ENCODE measurements at places on chromosomes 3 and 15. TPM values are rescaled to one million over a fixed set of nuclear protein-coding genes. Genes with fewer than 3 reads are reported as not detected.

ADAMTS9 gene
- total RNA-seq: not detected

SCG5 gene
- total RNA-seq: 0.57 TPM

CPLX3 gene
- total RNA-seq: not detected

PRICKLE2 gene
- total RNA-seq: not detected

SNRPN gene
- 66.1 TPM for total RNA-seq

IMPDH2 gene
- total RNA-seq: 593 TPM

HSPBAP1 gene
- total RNA-seq: 3.2 TPM

MAN2C1 gene
- 247 TPM for total RNA-seq

CLRN1 gene
- total RNA-seq: not detected

COL7A1 gene
- total RNA-seq: 1.0 TPM

ARNT2 gene
- total RNA-seq: 0.14 TPM

KLF15 gene
- 0.62 TPM for total RNA-seq

DPPA2 gene
- not detected for total RNA-seq

NCK1 gene
- total RNA-seq: 24.1 TPM

STRA6 gene
- not detected for total RNA-seq

SPATA12 gene
- not detected for total RNA-seq

MST1R gene
- total RNA-seq: 0.27 TPM

ITGA11 gene
- 0.02 TPM for total RNA-seq

CDC25A gene
- total RNA-seq: 41.8 TPM

SETD5 gene
- 125 TPM for total RNA-seq

SLC6A1 gene
- not detected for total RNA-seq

BFSP2 gene
- total RNA-seq: not detected
